ENCODE measurements at places on chromosomes 1 and 21. TPM values are rescaled to one million over a fixed set of nuclear protein-coding genes. Genes with fewer than 3 reads are reported as not detected.
A peak's percentile ranks its signal among the peaks of the same experiment; 100 is the strongest.

IL19 gene
- total RNA-seq: not detected

DNA sequence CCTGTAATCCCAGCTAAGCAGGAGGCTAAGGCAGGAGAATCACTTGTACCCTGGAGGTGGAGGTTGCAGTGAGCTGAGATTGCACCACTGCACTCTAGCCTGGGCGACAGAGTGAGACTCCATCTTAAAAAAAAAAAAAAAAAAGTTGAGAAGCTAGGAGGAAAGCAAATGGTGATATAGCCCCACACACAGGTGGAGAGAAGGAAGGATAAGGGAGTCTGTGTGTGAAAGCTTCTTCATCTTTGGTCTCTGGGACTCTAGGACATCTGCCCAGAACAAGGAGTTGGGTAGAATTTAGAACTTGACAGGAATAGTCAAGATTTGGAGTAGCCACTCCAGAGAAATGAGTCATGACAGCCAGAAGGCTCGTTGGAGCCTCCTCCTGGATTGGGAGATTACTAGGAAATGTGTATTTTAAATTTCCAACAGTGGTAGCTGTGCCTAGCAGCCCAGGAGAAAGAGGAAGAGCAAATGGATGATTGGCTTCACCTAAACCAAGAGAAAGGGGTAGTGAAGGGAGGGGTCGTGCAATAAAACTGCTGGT lies 19.9 kb downstream of the NPL start:
- DNase-seq: no peak

GRCh38 chr1:56506951-56507491 lies 72.3 kb downstream of the PLPP3 start:
- no peak for DNase-seq

DNA sequence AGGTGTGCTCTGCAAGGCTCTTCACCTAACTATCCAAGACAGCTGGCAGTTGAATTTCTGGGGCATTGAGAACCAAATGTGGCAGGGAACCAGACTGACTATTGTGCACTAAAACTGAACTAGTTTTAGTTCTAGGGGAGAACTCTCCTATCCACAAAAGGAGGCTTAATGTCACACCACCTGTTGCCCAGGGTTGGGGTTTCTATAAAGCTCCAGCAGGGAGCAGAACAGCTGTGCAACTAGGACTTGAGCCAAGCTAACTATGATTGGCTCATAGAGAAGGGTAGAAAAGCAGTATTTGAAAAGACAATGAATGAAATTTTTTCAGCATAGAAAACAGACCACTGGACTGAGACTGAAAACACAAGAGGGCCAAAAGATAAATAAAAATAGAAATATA lies 53.3 kb upstream of the FGGY start:
- no peak for DNase-seq

DNM3 gene
- 6.5 TPM for total RNA-seq

GRCh38 chr1:206875752-206876377 lies 10.4 kb downstream of the IL20 start:
- DNase-seq: no peak

DNA sequence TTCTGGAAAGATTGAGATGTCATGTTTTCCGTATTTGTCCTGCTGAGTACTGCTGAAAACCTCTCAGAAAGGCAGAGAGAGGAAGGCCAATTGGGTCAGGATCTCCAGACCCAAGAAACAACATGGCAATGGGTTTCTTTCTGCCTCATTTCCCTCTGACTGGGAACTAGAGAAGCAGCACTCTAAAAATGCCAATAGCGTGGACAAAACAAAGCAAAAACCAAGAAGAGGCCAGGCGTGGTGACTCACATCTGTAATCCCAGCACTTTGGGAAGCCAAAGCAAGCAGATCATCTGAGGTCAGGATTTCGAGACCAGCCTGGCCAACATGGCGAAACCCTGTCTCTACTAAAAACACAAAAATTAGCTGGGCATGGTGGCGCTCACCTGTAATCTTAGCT lies 18.3 kb downstream of the TNFRSF9 start:
- DNase-seq: no peak

DNA sequence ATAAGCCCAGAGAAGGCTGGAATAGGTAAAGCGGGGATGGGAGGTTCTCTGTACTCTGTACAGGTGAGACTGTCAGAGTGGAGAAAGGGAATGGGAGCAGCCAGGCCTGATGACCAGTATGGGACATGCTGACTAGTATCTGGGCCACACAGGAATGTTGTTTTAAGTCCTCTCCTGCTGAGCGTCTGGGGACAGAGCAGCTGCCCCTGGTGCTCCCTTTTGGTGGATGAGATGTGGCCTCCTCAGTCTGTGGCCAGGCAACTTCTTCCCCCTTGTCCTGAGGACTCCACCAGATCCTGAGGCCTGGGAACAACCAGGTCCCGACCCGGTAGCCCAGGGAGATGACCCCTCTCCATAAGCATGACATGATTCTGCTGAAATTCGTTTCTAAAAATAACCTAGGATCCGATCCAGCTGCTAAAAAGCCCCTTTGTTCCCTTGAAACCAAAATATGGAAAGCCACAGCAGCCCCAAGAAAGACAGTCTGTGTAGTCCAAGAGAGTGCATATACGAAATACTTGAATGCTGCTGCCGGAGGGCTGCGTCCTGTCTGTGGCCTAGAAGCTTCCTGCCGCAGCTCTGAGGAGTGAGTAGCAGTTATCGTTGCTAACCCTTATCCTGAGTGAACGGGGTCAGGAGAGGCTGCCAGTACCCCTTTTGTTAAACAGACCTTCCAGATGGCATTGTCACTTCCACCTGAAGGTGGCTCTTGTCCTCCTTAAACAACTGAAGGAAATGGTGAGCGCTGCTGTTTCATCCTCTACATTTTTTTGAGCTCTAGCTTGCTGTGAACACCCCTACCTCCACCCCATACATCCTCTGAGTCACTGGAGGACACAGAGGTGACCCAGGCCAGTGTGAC lies 47.1 kb downstream of the ATP2B4 start:
- peak; percentile 54 for DNase-seq

- no peak for DNase-seq
Measured at GRCh38 chr1:81834268-81834667, 33.5 kb downstream of the ADGRL2 start.

COL9A2 gene
- 2.0 TPM for total RNA-seq

- DNase-seq: no peak
Measured at GRCh38 chr1:51549016-51549619, 30.1 kb upstream of the EPS15 start.

DNA sequence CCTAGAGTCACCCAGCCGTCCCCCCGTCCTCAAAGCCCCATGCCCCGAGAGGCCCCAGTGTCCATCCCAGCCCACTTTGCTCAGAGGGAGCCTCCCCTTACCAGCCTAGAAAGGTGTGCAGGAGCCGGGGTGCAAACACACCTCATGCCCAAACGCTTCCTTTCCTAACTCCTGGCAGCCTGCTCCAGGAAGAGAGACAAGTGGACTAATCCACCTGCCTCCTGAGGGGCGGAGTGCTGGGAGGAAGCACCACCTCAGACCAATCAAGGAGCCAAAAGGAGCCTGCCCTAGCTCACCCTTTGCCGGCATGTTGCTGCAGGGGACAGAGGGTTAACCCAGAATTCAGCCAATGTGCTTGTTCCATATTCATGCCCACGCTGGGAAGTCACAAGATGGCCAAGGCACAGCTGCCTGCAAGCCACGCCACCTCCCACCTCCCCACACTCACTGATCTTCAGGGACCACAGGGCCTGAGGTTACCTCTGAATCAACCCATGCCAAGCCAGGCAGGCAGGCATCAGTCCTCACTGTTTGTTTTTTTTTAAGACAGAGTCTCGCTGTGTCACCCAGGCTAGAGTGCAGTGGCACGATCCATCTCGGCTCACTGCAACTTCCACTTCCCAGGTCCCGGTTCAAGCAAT lies 27.8 kb downstream of the PLEKHA6 start:
- no peak for DNase-seq

GRCh38 chr1:178926046-178926445 lies 55.2 kb upstream of the ANGPTL1 start:
- no peak for DNase-seq

GRCh38 chr1:114505148-114505561 lies 5.8 kb downstream of the TRIM33 start:
- no peak for DNase-seq

PODN gene
- 227 TPM for total RNA-seq

DNA sequence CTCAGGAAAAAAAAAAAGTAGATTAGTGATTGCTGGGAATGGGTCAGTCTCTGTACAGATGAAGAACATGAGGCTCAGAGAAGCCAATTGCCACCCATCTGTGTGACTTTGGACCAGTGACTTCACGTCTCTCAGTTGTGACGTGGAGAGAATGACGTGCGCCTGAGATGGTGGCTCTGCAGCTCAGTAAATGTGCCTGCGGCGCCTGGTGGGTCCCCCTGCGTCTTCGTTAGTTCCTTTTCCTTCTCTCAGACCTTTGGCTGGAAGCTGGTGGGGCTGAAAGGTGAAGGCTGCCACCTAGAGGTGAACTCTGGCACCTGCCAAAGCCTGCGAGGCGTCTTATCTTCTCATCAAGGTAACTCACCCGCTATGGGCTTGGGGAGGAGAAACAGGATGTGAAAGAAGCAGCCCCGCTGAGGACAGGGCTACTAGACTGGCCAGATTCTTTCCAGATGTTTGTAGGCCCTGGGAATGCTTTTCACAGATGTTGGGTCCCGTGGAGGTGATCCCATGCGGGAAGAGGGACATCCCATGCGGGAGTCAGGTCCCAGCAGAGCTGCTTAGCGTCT lies 8.7 kb upstream of the E2F2 start:
- DNase-seq: peak; percentile 77

RAVER2 gene
- total RNA-seq: 7.4 TPM

CELA2A gene
- total RNA-seq: not detected

- no peak for DNase-seq
Measured at GRCh38 chr1:150836129-150836773, 28.2 kb upstream of the CTSK start.

S100B gene
- 3.7 TPM for total RNA-seq

RGS8 gene
- total RNA-seq: not detected

DNA sequence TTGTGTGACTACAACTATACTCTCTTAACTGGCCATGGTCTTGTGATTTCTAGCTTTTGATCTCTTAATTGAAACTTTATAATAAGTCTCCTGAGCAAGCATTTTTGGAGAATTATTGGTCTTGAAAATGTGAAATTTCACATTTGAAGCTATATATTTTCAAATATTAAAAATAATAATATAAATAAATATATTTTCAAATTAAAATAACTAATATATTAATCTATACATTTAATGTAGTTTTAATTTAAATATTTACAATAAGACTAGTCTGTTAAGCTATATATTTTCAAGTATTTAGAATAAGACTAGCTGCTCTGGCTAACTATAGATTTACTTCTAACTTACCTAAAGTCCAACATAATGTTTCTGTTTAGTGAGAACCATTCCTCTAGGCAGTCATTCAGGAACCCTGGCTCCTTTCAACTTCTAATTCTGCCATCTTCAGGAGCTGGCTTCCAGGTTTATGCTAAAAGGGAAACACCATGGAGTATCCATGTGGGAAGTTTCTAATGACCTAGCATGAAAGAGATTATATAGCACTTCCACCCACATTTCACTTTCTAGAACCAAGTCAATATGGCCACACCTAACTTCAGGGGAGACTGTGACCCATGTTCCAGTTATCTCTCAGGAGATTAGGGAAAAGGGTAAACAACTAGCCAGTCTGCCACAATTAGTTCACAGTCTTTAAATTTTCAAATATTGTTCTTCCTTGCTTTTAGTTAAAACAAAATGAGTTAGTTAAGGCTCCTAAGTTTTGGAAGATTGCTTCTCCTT lies 31.9 kb upstream of the TSHB start:
- no peak for DNase-seq

PDE9A gene
- 3.9 TPM for total RNA-seq

GRCh38 chr1:195236991-195237889 lies 1371.0 kb downstream of the KCNT2 start:
- no peak for DNase-seq

DNA sequence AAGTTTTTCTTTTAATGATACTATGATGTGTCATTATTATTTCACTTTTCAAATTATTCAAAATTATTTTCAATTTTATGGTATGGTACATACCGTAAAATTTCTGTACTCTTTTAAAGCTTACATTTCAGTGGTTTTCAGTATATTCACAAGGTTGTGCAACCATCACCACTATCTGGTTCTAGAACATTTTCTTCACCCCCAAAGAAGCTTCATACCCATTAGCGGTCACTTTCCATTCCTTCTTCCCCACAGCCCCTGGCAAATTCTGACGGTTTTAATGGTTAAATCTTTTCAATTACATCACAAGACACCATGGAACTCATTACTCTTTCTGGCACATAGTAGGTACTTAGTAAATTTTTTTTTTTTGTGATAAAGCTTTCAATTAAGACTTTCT lies 22.8 kb upstream of the ATP5PO start:
- no peak for DNase-seq

OR2T33 gene
- total RNA-seq: not detected

GRCh38 chr1:33902486-33903209 lies 38.8 kb downstream of the HMGB4 start:
- DNase-seq: no peak

DNA sequence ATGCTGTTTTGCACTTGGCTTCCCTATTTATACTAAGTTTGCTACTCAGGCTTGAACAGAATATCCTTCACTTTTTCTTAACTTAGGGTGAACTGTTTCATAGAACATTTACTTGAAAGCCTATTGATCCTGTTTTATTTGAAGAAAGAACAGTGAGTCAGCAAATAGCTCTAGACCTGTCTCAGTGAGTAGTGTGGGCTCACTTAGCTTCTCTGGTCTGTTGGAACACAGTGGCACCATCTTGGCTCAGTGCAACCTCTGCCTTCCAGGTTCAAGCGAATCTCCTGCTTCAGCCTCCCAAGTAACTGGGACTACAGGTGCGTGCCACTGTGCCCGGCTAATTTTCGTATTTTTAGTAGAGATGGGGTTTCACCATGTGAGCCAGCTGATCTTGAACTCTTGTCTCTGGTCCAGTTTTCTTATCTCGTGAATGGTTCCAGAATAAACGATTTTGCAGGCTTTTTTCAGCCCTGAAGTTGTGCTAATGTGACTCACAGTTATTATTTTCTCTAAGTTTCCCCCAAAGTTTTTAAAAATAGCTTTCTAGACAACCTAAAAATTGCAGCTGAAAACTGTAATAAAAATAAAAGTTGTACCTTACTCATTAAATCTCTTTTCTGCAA lies 76.8 kb downstream of the KIF1B start:
- DNase-seq: no peak

AGT gene
- 4.8 TPM for total RNA-seq

DNA sequence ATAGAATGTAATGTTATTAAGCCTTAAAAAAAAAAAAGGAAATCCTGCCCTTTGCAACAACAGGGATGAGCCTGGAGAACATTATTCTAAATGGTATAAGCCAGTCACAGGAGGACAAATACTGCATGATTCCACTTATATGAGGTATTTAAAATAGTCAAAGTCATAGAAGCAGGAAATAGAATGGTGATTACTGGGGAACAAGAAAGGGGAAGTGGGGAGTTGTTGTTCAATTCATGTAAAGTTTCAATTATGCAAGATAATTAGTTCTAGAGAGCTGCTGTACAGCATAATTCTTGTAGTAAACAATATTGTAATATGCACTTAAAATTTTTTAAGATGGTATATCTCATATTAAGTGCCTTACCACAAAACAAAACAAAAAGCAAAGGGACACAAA lies 13.2 kb downstream of the FCER1A start:
- no peak for DNase-seq

GRCh38 chr21:34890724-34891612 lies 158.1 kb downstream of the RUNX1 start:
- DNase-seq: peak; percentile 20

All from ovary (tissue), 10 donors.